ENCODE measurements at places on chromosomes 4 and X. TPM values are rescaled to one million over a fixed set of nuclear protein-coding genes. Genes with fewer than 3 reads are reported as not detected.

GRCh38 chrX:11609109-11609508 lies 56.6 kb downstream of the ARHGAP6 start:
- no peaks in the 10 kb centered on the region for H3K4me1 ChIP-seq
- no peak overlapping the region for H3K4me3 ChIP-seq
- H3K27ac ChIP-seq, result no peak overlapping the region

- H3K27me3 ChIP-seq, result no peaks in the 10 kb centered on the region
- DNase-seq, result no peak
- no peaks in the 10 kb centered on the region for H3K4me1 ChIP-seq
- H3K4me3 ChIP-seq, result no peak overlapping the region
- H3K36me3 ChIP-seq, result no peaks in the 10 kb centered on the region
Observed at GRCh38 chr4:86054286-86055032, 305.4 kb downstream of the MAPK10 start.

GRCh38 chrX:67717571-67717970 lies 173.8 kb downstream of the AR start:
- no peaks in the 10 kb centered on the region for H3K27me3 ChIP-seq
- H3K4me1 ChIP-seq, result no peaks in the 10 kb centered on the region
- H3K27ac ChIP-seq, result no peak overlapping the region
- no peaks in the 10 kb centered on the region for H3K36me3 ChIP-seq
- DNase-seq, result no peak
- H3K4me3 ChIP-seq, result no peak overlapping the region

DNA sequence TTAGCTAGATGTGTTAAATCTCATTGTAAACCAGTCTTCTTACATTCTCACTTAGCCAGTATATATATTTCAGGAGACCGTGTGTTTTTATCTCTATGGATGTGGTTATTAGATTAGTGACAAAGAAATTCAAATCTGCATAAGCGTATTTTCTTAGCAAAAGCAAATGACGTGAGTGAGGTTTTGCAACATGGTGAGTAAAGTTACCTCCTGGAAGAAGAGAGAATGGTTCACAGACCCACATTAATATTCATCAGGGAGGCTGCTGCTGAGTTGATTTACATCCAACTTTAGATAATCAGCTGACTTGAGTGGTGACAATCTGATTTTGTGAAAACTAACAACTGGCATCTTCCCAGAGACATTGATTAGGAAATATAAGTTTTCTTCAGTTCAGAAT lies 589.9 kb upstream of the GALNT7 start:
- no peak overlapping the region for H3K4me3 ChIP-seq
- H3K4me1 ChIP-seq, result no peaks in the 10 kb centered on the region
- no peak for DNase-seq
- no peak overlapping the region for H3K27ac ChIP-seq
- H3K36me3 ChIP-seq, result no peaks in the 10 kb centered on the region

GRCh38 chr4:77074981-77075855 lies 571 bp downstream of the CCNI start:
- H3K27ac ChIP-seq, result peak overlapping the region; percentile 100
- H3K27me3 ChIP-seq, result no peaks in the 10 kb centered on the region
- H3K36me3 ChIP-seq, result no peaks in the 10 kb centered on the region
- H3K4me1 ChIP-seq, result peaks cover 26% of the 10 kb centered on the region
- H3K4me3 ChIP-seq, result peak overlapping the region; percentile 99

DNA sequence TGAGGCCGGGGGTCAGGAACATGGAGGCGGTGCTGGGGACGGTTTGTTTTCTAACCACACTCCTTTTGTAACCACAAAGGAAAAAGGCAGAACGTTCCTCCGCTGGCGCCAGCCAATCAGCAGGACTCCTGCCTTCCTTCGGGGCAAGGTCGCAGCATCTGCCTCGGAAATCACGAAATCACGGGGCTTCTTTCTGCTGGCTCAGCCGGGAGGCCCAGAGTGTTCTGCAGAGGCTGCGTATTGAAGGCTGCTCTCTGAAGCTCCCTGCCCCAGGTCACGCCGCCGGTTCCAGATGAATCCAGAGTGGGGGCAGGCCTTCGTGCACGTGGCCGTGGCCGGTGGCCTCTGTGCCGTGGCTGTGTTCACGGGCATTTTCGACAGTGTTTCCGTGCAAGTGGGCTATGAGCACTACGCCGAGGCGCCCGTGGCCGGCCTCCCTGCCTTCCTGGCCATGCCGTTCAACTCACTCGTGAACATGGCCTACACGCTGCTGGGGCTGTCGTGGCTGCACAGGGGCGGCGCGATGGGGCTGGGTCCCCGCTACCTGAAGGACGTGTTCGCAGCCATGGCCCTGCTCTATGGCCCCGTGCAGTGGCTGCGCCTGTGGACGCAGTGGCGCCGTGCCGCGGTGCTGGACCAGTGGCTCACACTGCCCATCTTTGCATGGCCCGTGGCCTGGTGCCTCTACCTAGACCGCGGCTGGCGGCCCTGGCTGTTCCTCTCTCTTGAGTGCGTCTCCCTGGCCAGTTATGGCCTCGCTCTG lies 9.4 kb downstream of the TMEM187 start:
- peaks cover 7% of the 10 kb centered on the region for H3K4me1 ChIP-seq
- peak; percentile 62 for DNase-seq
- no peak overlapping the region for H3K4me3 ChIP-seq
- no peaks in the 10 kb centered on the region for H3K36me3 ChIP-seq

ADAMTS3 gene
- not detected for total RNA-seq

All from transverse colon (tissue), 4 donors.